ENCODE measurements at places on chromosomes 3 and 15.

DNA sequence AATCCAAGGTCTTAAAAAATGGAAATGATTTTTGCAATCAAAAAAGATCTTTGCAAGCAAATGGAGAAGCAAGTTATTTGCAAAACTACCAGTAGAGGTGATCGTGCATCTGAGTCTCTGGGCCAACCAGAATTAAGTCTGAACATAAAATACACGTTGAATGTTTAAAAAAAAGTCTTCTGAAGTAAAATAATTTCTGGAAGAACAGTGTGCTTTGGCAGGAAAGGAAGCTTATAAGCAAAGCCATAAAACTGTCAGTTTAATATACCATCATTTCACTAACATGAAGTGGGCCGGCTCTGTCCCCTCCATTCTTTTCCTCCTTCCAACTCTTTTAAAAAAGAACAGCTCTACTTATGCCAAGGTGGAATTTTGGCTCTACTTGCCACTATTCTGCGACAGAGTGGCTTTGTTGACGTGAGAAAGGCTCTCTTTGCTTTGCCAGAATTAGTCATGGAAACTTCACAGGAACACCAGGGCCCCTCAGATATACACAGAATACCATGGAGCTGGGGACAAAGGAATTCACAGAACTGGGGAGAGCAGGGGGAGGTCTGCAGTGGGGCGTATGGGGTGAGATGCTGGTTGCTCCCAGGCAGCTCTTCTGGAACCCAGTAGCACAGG, 29.8 kb downstream of the FSTL1 start:
- no peak for DNase-seq

DNA sequence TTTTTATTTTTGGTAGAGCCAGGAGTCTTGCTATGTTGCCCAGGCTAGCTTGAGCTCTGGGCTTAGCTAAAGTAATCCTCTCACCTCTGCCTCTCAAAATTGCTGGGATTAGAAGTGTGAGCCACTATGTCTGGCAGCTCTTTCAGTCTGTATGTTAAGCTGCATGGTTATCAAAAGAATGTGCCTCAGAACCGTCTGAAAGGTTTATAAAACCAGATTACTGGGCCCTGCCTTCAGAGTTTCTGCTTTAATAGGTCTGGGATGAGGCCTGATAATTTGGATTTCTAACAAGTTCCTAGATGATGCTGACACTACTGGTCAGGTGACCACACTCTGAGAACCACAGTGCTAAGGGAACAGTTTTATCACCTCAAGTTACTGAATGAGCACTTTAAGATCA, 34.6 kb downstream of the SENP5 start:
- no peak for DNase-seq

DNA sequence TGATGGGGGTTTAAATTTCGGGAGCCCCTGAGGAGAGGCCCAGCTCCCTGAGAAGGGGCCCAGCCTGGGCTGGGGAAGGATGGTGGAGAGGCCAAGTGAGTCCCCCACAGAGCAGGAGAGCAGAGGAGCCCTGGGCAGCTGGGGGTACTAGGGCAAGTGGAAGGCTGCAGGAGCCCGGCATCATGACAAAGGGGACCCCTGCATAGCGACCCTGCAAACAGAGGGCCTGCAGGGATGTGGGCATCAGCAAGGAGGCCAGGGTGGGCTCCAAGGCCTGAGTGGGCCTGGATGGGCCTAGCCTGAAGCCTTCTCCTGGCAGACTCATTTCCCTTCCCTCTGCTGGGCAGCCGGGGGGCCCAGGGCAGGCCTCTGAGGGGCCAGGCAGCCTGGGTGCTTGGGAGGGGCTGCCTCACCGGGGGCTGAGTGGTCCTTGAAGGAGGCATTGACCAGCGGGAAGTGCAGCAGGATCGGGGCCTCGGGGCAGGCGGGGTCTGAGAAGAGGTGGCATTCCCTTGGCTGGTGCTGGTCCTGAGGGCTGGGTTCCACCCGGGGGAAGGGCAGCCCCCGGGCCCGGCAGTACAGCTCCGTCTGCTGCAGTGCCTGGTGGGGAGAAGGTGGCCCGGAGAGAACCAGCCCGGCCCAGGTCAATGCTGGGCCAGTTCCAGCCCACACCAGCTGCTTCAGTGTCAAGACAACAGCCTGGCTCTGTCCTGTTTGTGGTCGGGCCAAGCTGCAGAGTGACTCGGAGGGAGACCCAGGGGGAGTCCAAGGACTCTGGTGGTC, 24.7 kb downstream of the PLA2G4D start:
- DNase-seq, result peak; percentile 42

- no peak for DNase-seq
Measured at GRCh38 chr15:74627766-74628165, 12.1 kb downstream of the CLK3 start.

GRCh38 chr15:69853544-69853951, 244.2 kb downstream of the TLE3 start:
- no peak for DNase-seq

GRCh38 chr15:73799466-73799865, 46.3 kb upstream of the INSYN1 start:
- DNase-seq, result no peak

GRCh38 chr3:64815789-64816188, 128.0 kb upstream of the ADAMTS9 start:
- DNase-seq, result no peak

- no peak for DNase-seq
Measured at GRCh38 chr3:191246630-191247029, 47.6 kb downstream of the OSTN start.

DNA sequence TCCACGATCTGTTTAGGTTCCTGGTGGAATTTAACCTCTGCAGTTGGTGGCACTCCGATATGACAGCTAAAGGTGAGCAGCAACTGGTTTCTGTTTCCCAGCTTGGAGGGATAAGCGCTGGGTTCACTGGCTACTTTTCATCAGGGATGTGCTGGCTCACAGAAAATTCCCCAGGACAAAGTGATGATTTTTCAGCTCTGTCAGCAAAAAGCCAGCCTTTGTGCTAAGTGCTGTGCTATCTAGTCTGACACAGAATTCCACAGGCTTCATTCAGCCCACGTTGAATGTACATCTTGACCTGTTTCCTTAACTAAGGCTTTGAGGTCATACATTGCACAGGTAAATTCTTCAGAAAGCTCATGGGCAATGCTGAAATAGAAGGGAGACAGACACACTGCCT, 81.5 kb upstream of the LRTM1 start:
- no peak for DNase-seq

- DNase-seq, result no peak
Measured at GRCh38 chr3:36697229-36698001, 66.9 kb downstream of the DCLK3 start.

GRCh38 chr3:151838574-151839312, 24.8 kb downstream of the AADAC start:
- DNase-seq, result no peak

- no peak for DNase-seq
Measured at GRCh38 chr3:61901496-61901895, 340.1 kb downstream of the PTPRG start.

GRCh38 chr3:147509448-147509847, 100.3 kb downstream of the ZIC1 start:
- no peak for DNase-seq

GRCh38 chr3:183253528-183254486, 754 bp downstream of the B3GNT5 start:
- peak; percentile 68 for DNase-seq

Measured in activated naive CD4-positive, alpha-beta T cell treated with anti-CD3 and anti-CD28 coated beads, Interleukin-2, amount 50 U/mL, for 72 hours (primary cell).